ENCODE measurements at places on chromosomes 16 and 17.

GRCh38 chr17:28726226-28726626, at the start of gene TLCD1:
Gene TLCD1, minus strand, starts transcription at chr17:28726233. Its CDS starts 136 bp downstream, at chr17:28726097.
- peak; percentile 73 for DNase-seq

DNA sequence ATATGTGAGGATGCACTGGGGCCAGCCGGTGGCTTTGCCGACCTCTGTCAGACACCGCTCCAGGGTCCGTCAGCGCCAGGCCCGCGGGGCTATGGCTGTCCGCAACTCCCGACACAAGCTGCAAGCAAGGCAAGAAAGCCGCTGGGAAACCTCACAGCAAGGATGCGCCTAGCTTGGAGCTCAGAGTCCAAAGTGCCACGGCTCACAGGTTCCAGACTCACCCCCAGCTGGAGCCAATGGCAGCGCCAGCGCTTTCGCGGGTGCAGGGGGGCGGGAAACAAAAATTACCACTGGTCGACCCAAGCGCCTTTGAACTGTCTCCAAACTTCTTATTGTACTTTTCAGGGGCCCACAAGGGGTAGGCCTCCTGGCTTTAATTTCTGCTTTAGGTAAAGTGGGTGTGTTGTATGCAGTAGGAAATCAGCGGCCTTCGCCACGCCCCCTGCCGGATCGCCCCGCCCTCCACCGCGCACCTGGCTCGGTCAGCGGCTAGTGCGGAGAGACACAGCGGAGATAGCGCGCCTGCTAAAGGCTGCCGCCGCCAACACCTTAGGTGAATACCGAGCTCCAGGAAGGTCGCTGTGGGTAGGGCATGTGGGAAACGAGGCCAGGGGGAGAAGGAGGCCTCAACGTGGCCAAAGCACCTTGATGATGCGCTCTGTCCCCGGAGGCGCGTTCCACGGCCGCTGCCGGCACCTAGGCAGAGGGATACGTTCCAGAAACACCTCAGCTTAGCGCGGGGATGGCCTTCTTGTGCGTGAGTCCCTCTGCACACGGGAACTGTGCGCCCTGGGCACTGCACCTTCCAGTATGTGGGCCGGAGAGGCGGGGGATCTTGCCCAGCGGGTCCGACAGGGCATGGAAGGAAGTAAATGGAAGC, 61.0 kb upstream of the RBL2 start:
- no peak for DNase-seq

GRCh38 chr17:35129973-35130351, 8.5 kb downstream of the FNDC8 start:
- DNase-seq: no peak

GRCh38 chr17:32759476-32759875, 117.4 kb downstream of the MYO1D start:
- DNase-seq: no peak
